ENCODE measurements at places on chromosomes 5 and 9.

- DNase-seq = no peak
Measured at GRCh38 chr9:125816321-125816720, 69.1 kb downstream of the PBX3 start.

DNA sequence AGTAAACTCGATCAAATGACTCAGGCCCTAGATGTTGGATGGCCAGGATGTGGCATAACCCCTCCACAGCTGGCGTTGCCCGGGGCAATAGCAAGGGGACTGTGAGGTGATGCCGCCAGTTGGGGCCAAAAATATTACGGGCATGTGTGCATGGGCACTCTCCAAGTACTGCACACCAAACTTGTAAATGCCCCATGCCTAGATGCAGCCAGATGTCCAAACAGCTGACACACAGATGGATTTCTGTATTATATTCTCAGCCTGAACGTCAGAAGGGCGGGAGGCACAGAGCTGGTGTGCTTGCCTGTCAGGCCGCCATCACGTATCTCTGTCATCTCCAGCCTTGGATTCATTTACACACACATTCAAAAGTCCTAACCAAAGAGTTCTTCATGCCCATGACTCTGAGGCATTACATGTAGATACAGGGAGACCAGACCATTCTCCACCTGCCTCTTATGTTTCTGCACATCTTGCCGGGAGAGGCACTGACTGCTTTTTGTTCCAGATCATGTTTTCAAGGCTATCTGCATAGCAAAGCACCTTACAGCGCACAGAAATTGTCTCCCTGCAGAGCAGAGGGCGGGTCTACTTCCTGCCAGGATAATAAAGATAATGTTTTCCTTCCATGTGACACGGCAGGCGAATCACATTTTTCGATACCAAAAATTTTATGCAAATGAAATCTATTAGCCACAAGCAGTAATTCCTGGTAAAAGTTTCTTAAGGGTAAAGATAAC is 200.9 kb upstream of the ADAMTS16 start:
- DNase-seq = no peak

GRCh38 chr9:71681708-71682272 is 86.5 kb downstream of the CEMIP2 start:
- no peak for DNase-seq

GRCh38 chr9:135600296-135600817 is 38.8 kb downstream of the PAEP start:
- no peak for DNase-seq

GRCh38 chr5:148826053-148826738 is at the start of gene ADRB2:
Gene ADRB2 (plus strand): TSS chr5:148826611. CDS start chr5:148826832, 221 bp downstream.
- peak; percentile 10 for DNase-seq

- no peak for DNase-seq
Measured at GRCh38 chr5:68919988-68920490, 173.8 kb upstream of the SLC30A5 start.

DNA sequence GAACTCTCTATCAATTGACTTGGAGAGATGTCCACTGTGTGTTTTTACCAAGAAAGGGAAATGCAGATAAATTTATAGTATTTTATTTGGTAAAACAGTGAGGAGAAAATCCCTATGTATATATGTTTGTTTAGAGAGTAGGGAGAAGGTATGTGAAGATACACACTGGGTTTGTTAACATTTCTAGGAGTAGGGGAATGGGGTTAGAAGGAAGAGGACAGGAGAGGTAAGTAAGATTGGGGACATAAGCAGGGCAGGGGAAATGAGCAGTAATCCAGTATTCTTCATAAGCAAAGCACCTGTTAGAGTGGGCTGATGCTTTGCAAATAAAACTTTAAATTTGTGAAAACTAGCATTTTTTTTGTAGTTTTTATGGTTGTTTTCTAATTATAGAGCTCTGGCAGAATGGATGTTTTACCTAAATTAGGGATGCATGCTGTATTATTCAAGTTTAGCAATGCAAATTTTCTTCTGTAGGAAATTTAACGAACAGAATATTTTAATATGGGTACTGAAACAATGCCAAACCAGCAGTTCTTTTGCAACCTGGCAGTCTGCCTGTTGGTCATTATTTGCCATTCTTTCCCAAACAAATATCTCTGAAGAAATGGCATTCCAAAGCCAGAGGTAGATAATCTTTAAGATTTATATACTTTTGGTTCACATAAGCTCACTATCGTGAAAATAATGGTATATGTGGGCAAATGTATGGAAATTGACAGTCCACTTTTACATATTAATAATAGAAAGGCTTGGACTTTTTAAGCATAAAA is 19.4 kb upstream of the DCP2 start:
- no peak for DNase-seq

DNA sequence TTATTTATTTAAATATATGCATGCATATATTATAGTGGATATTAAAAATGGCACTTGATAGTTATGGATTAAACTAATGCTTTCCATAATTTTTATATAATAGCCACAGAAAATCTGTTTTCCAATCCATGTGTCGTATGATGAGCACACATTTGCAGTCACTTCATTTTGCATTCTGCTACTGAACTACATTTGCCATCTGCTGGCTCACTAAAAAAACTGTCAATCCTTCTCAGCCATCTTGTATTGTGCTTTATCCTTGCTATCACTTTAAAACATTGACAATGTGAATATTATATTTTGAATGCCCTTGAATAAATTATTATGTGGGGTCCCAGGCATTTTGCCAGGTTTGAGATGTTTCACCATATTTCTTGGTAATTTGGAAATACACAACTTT is 586.6 kb downstream of the DNAH5 start:
- DNase-seq = no peak

DNA sequence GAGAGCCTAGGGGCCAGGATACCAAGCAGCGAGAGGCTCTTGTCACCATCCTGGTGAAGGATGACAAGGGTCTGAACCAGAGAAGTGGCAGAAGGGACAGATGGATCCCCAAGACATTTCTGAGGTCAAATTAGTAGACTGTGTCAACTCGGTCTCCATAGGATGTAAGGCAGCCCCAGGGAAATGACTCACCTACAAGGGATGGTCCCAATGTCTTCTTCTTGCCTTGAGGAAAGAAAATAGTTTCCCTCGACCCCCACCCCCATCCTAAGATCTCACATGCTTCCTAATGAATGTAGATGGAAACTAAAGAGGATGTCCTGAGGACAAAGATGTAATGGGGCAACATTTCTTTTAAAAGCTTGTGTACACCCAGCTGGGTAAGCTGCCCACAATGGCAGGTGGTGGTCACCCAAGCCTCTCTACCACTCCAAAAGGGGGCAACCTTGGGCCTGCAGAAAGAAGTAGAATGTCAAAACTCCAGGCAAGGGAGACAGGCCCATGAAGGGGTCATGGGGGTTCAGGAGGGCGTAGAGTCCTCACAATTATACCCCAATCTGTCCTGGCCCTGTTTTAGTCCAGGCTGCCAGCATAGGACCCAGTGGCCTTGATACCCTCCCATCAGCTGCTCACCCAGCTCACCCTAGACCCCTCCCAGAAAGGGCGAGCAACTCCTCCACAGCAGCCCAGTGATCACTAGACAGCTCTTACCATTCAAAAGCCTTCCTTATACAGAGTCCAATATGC is 187.4 kb downstream of the ACTL7B start:
- DNase-seq = no peak

DNA sequence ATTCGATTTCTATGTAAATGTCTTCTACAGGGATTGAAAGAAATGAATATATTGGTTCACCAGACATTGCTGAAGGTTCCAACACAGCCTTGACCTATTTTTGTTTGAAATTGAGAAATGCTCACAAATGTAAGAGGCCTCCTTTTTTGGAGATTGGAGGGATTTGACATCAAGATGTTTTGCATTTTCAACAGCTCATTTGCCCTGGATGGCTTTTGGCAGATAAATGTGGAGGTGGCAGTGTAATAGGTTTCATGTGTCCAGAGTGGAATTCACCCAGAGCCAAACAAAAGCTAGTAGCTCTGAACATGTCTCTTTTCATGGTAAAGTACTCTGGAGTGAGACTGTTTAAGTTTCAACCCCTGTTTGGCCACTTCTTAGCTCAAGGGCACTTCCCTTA is 77.3 kb downstream of the PALM2AKAP2 start:
- no peak for DNase-seq

Data from KG1 (cell line).